ENCODE measurements at places on chromosomes 6 and 20.

DNA sequence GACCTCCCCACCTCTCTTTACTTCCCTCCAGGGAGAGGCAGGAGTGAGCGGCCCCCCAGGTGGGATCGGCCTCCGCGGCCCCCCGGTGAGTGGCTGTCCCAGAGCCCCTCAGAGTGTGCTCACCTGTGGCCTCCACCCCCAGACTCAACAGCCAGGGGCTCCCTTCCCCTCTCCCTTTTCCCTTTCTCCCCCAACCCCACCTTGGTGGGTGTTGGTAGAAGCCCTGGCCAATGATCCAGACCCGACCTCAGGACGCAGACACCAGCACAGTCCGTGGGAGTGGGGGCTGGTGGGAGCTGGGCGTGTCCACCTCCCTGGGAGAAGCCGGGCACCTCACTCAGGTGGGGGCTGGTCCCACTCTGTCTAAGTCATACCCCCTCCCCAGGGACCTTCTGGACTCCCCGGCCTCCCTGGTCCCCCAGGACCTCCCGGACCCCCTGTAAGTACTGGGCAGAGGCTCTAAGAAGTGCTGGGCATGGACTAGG is 4.9 kb downstream of the COL9A3 start:
- no peak for DNase-seq

GRCh38 chr6:41271901-41272395 is 14.5 kb downstream of the TREM1 start:
- no peak for DNase-seq

DNA sequence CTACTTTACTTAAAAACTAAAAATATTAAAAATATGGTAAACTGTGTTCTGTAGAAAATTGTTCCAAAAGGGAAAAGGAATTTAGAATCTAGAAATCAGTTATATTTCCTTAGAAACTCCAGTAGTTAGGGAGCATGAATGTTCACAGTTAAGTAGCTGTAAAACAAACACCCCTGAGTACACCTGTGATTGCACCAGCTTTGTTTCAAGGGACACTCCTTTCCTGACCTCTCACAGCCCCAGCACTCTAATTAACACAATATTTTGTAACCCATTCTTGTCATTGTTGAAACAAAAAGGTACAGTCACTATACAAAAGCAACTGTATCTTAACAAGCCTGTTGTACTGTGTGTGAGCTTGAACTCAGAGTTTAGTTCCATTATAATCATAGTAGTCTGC is 72.3 kb downstream of the NCOA7 start:
- DNase-seq, result no peak

DNA sequence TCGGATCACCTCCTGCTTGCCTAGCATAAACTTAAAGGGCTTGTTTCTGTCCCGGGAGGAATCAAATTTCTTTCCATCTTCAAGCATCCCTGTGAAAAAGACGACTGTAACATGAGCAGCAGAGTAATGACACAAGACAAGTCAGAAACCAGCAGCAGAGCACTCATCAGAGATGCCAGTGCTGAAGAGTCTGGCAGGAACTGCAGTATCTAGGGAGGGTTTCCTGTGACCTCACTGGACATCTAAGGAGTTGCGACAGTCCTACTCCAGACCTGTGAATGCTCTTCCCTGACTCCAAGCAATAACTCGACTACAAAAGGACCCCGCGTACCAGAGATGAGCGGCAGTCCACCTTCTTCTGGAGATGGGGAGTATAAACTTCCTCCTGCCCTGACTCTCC is 17.3 kb downstream of the FKBP1A start:
- DNase-seq, result no peak

DNA sequence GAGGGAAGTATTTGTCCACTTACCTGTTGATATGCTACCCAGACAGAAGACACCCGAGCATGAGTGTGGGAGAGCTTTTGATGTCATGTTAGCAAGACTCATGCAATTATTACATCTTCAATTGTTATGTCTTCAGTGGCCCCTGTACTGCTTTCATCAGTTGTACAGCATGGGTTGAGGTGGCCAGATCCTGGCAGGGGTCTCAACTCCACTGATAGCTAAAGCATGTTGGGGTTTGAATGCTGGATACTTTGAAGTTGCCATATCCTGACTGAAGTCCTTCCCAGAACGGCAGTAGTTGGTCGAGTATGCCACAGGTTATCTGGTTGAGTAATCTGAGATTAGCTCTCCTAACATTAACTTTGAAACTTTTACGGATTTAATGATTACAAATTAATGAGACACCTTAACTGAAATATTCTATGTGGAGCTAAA is 46.7 kb downstream of the LRRN4 start:
- DNase-seq, result no peak

- no peak for DNase-seq
Measured at GRCh38 chr6:87905101-87905641, 142.5 kb upstream of the SPACA1 start.

- no peak for DNase-seq
Measured at GRCh38 chr20:46112430-46113112, 5.5 kb upstream of the CD40 start.

DNA sequence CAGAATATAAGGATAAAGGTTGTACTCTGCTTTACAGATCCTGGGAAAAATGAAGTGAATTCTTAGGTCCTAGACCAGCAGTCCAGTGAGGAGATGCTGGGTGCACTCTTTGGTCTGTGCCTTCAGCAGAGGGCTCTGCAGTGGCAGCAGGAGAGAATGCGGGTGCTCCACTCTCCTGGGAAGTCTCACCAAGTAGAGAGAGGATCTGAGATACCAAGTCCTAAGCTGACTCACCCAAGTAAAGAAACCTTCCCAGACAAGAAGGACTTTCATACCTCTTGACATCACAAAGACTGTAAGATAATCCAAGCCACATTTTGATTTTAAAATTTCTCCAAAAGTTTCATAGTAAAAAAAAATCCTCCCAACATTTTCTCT is 116.9 kb upstream of the EMILIN3 start:
- DNase-seq, result no peak

DNA sequence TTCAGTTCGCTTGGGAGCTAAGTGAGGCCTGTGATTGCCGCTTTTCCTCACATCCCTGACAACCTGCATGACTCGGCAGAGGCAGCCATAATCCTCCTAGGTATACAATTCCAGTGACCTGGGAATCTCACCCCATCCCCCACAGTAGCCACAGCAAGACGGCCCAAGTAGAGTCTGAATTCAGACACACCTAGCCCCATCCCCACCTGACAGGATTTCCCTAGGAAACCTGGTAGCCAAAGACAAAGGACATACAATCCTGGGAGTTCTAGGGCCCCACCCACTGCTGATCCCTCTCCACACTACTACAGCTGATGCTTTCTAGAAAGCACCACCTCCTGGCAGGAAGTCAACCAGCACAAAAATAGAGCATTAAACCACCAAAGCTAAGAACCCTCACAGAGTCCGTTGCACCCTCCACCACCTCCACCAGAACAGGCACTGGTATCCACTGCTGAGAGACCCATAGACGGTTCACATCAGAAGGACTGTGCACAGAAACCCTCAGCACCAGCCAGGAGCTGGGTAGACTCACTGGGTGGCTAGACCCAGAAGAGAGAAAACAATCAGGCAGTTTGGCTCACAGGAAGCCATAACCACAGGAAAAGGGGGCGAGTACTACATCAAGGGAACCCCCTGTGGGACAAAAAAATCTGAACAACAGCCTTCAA is 17.9 kb upstream of the RUNX2 start:
- no peak for DNase-seq

DNA sequence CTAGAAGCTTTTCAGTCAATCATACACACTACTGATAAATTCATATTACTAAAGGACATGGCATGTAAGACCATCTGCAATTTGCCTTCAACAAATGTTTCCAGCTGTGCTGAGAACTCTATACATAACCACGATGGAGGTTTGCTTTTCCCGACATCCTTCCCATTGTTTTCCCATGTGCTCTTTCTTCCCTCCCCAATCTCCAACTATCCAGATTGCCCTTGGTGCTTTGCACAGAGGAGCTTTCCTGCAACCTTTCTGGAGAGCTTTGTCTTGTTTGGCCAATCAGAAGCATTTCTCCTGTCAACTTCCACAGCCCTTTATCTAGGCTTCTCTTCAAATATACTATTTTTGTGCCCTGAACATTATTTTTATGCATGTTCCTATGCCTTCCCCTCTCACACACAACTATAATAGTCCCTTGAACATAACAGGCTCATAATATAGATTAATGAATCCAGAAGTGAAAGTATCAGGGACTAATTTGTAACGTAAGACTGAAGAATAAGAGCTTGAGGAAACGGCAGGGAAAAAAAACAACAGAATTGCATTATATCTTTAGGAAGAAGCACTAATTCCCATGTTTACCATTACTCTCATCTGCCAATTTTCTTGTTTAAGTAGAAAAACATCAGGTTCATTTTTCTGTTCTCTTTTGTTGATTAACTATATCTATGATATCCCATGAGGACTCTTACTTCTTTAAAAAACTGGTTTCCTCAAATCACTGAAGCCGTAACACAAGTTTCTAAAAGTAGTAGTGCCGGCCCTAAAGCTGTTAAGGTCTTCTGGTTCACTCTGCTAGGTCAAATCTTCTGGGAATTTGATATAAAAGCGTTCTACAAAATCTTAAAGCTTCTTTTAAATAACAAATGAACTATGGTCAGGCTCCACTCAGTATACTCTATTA is 20.1 kb downstream of the SMLR1 start:
- DNase-seq, result no peak

DNA sequence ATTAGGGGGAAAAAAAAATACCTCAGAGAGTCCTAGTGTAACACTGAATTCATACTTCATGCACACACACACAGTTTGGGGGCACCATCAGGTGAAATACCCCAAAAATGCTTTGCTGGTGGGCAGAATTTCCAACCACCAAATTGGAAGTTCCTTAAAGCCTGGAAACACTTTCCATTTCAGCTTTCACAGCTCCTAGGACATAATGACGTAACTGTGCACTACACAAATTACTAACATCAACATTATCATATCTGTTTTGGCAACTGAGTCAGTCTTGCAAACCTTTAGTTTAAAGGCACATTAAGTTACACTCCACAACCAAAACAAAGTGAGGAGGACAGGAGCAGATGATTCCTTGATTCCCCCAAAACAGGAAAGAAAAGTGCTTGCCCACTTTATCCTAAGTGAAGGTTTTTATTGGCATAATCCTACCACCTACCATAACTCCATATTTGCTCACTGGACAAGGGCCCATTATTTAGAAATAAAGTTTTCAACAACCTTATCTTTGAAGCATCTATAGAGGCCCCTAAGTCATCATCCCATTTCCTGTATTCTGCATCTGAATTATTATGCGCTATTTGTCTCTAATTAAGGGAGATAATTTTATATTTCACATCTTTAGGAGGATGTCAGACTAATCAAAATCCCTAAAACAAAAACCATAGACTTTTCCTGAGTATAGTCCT is 3.4 kb downstream of the MBOAT1 start:
- DNase-seq, result no peak

DNA sequence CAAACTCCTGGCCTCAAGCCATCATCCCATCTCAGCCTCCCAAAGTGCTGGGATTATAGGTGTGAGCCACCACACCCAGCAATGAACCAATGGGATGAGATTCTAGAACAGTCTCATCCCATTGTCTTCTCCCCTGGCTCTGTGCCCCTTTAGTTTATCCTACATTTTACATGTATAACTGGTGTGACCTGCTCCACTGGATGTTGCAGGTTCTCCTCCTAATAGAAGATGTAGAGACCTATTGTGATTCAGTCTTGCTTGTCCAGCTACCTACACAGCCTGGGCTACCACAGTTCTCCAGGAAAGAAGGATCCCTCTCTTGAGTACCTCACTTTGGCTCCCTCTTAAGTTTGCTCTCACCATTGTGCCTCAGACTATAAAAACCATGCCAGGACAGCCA is 2.0 kb upstream of the FKBPL start:
- DNase-seq, result no peak

DNA sequence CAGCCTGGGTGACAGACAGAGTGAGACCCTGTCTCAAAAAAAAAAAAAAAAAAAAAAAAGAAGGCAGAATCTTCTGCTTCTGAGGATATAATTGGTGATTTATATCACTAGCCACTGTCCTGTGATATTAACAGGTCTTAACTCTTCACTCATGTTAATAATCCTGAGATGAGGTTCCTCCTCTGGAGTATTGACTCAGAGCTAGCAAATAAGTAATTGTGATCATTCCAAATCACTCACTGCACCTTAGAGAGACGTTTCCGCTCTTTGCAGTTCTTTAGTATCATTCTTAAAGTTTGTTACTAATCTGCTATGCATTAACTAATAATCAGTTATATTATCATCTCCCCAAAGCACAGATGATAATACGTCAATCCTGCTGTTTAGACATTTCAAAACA is 41.6 kb upstream of the NOX3 start:
- no peak for DNase-seq

- no peak for DNase-seq
Measured at GRCh38 chr6:112287577-112288225, 33.3 kb upstream of the LAMA4 start.

DNA sequence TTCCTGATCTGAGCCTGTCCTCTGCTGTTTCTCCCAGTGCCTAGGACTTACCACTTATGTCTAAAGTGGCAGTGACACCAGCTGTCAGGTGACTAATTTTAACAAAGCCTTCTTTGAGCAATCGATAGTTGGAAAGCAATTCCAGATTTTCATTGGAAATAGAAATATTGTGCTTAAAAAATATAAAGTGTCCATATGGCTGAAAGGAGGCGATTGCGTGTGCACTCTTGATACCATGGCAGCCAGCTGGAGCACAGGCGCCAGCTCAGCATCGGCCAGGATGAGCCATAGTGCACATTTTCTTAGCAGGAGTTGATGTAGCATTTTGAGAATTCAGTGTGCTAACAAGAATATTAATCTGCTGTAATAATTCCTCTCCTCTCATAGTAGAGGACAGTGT is 70.0 kb downstream of the LRRC1 start:
- DNase-seq, result no peak

GRCh38 chr20:24955045-24955444 is 6.0 kb downstream of the CST7 start:
- DNase-seq, result no peak

GRCh38 chr6:170536671-170537070 is 16.4 kb downstream of the PSMB1 start:
- DNase-seq, result no peak

DNA sequence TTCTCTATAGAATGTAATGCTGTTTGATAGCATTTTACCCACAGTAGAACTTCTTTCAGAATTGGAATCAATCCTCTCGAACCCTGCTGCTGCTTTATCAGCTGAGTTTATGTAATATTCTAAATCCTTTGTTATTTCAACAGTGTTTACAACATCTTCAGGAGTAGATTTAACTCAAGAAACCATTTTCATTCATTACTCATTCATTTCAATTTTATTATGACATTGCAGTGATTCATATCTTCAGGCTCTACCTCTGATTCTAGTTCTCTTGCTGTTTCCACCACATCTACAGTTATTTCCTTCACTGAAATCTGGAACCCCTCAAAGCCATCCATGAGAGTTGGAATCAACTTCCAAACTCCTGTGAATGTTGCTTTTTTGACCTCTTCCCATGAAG is 93.7 kb downstream of the ZFAND3 start:
- DNase-seq, result no peak

Measured in esophagus squamous epithelium (tissue), 5 donors.